RPMI7951 (cell line): ENCODE measurements at places on chromosomes 2 and 18. TPM values are rescaled to one million over a fixed set of nuclear protein-coding genes. Genes with fewer than 3 reads are reported as not detected.

The AQP12A gene
- not detected in 2 replicates for total RNA-seq

The SP5 gene
- total RNA-seq = 0.20 TPM in 1 of 2 replicates, not detected in the other

The MC2R gene
- total RNA-seq = not detected in 2 replicates

The ALPP gene
- total RNA-seq = not detected in 2 replicates

The SLC35F6 gene
- 25.6 and 28.5 TPM in 2 replicates for total RNA-seq

The PLEKHB2 gene
- total RNA-seq = 93.9 and 100 TPM in 2 replicates

The MOCOS gene
- 4.9 and 5.1 TPM in 2 replicates for total RNA-seq

The LAMA1 gene
- total RNA-seq = 0.98 and 1.2 TPM in 2 replicates

The WNT6 gene
- total RNA-seq = 3.4 and 4.2 TPM in 2 replicates

The CFLAR gene
- 45.3 and 46.5 TPM in 2 replicates for total RNA-seq

The HOXD13 gene
- 1.2 and 2.6 TPM in 2 replicates for total RNA-seq

The MOGAT1 gene
- total RNA-seq = 0.24 and 0.29 TPM in 2 replicates

The INPP5D gene
- total RNA-seq = 0.24 and 1.1 TPM in 2 replicates
